Sigmoid colon (tissue), 7 donors: ENCODE measurements at places on chromosomes 7 and 10. TPM values are rescaled to one million over a fixed set of nuclear protein-coding genes. Genes with fewer than 3 reads are reported as not detected.

The SOSTDC1 gene
- 6.4 TPM for total RNA-seq

The FOXK1 gene
- total RNA-seq = 18.9 TPM

DNA sequence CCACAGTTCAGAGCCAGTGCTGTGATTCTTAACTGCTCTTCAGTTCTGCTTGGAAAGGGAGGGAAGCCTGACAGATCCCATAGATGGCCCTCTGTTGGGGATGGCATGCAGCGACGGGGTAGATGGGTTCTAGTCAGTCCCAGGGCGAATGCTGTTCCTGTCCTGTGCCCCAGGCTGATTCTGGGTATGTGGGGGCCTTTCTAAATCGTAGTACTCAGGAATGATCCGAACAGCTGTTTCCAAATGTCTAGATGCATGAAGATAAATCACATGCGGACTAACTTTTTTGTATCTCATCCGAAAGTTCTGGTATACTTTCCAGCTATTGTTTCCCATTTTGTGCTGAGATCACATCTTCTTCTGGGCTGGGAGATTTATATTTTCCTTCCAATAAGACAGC lies 186.0 kb upstream of the MKI67 start:
- DNase-seq = no peak

The ACTL6B gene
- 0.71 TPM for total RNA-seq

The ADAM12 gene
- 0.36 TPM for total RNA-seq

The NPC1L1 gene
- total RNA-seq = 0.33 TPM

GRCh38 chr10:48459270-48460150 lies 145.4 kb downstream of the ARHGAP22 start:
- peak; percentile 60 for DNase-seq

- no peak for DNase-seq
Measured at GRCh38 chr10:32408690-32409089, 37.2 kb upstream of the CCDC7 start.

DNA sequence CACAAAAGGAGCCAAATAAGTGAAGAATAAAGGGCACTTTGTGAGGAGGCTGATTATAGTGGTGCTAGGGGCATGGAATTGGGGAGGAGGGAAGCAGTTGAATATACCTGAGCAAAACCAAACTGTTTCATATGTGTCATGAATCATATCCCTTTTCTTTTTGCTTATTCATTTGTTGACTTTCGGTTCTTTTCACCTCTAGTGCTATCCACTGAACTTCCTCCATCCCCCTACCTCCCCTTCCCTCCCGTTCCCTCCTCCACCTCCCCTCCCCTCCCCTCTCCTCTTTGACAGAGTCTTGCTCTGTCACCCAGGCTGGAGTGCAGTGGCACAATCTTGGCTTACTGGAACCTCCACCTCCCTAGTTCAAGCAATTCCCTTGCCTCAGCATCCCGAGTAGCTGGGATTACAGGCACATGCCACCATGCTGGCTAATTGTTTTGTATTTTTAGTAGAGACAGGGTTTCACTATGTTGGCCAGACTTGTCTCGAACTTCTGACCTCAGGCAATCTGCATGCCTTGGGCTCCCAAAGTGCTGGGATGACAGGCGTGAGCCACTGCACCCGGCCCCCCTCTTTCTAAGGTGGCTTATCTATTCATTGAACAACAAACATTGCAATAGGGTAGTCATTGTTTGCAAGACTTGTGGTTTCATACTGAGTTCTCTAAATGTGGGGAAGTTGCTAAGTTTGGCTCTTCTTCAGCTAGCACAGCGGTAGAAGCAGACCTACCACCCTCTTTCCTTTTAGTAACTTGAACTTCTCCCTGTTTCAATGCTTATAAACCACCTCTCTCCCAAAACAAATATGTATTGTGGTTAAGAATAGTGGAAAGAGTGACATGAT lies 150.4 kb upstream of the PRPS1L1 start:
- no peak for DNase-seq

- DNase-seq = no peak
Measured at GRCh38 chr7:39898867-39899266, 51.2 kb upstream of the CDK13 start.

GRCh38 chr7:107170051-107170915 lies 1.5 kb downstream of the HBP1 start:
- DNase-seq = no peak

DNA sequence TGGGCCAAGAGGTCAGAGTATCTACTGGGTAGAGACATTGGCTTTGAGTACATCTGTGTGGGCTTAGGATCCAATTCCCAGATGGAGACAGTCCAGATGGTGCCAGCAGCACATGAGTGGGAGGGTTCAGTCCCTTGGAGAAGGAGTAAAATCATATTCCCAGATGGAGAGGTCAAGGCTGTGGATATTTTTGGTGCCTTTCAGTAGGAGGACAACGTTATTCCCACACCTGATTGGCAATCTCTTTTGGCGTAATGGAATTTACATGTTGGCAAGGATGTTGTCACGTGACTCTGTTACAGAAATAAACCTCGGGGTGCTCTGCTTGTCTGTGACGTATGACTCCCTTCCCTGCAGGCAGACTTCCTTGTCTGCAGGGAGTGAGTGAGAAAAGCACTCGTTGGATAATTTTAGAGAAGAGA lies 27.6 kb downstream of the NPS start:
- DNase-seq = no peak

The CTTNBP2 gene
- 4.9 TPM for total RNA-seq

DNA sequence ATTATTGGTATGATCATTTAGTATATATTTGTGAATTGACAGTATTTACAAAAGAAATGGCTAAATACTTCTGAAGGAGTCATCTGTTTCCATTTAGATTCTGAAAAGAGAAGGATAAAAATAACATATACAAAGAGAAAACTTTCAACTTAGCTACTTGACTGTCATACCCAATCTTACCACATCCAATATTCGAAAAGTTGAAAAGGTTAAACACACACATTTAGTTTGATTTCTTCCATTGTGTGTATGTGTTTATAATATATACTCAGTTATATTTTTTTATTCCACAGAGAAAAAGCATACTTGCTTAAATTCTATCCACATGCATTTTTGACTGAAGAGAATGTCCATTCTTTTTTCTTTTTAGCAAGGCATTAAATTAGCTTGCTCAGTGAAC lies 470.7 kb downstream of the TFEC start:
- no peak for DNase-seq

The HOXA7 gene
- 6.7 TPM for total RNA-seq

DNA sequence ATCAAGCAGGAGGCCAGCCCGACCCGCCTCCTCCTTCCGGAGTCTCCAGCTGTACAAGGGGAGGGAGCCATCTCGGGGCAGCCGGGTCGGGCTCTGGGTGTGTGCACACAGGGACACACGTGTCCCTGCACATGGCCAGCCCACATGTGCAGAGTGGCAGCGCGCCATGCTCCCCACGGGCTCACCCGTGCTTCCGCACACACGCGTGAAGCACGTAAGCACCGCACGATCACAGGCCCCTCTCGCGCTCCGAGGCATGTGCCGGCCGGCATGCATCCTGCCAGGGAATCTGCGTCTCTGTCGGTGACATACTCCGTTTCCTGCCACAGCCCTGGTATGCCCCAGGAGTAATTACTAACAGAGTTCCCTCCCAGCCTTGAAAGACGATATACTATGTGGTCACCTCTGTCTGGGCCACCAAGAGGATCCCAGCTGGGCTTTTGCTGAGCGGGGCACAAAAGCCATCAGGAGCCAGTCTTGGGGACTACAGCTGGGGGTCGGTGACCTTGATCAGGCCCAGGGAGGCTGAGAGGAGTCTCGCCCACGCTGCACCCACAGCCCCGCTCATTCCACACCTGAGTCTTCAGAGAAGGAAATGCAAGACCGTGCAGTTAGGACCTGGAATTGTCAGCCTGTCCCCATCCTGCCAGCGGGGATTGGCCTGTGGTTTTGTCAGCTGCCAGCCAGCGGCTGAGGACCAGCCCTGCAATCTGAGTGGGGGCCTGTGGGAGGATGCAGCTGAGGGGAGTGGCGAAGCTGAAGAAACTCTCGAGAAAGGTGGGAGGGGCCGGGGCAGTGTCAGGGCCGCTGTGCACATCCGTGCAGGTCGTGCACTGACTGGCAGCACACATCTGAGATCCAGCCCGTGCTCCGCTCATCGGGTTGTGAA lies 11.0 kb upstream of the LFNG start:
- DNase-seq = peak; percentile 84

DNA sequence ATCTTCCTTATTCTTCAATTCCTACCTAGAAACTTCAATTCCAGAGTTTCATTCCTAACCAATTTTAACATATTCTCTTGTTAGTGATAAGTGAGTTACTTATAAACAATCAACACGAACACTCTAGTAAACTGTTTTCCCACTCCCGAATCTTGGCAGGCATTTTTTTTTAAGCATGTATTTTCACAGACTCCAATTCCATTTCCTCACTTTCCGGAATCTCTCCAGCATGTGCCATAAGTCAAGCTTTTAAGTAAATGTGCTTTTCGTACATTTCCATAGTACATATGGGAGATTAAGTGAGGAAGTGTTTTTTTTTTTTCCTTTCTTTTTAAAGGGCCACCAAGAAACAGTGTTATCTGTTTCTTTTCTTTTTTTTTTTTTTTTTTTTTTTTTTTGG lies 89.1 kb downstream of the FGFR2 start:
- no peak for DNase-seq

GRCh38 chr7:30175636-30176147 lies 40.9 kb downstream of the MTURN start:
- DNase-seq = no peak

GRCh38 chr10:100645613-100646392 lies 99.6 kb upstream of the PAX2 start:
- no peak for DNase-seq

DNA sequence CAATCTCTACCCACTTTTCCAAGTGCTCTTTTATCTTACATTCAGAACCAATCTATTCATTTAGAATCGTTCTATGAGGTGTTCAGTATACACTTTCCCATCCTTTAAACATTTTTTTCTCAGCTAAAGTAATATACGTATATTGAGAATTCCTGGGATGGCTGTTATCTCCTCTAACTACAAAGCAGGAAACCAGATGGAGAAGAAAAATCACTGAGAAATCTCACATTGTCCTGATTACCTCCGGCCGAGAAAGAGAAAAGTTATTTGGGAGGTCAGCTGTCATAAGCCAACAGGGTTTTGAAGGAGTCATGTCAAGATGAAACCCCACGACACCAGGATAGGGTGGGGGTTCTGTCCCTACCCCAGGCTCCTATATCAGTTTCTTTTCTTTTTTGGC lies 99.2 kb upstream of the KDM7A start:
- no peak for DNase-seq

The ATP5MK gene
- total RNA-seq = 566 TPM

GRCh38 chr10:99872367-99873162 lies 90.1 kb downstream of the ABCC2 start:
- DNase-seq = no peak

The WBP1L gene
- total RNA-seq = 83.8 TPM

GRCh38 chr10:72832701-72833100 lies 60.8 kb upstream of the OIT3 start:
- no peak for DNase-seq

The TMEM236 gene
- 0.68 TPM for total RNA-seq

GRCh38 chr10:100119726-100120125 lies 38.1 kb upstream of the CPN1 start:
- DNase-seq = no peak

DNA sequence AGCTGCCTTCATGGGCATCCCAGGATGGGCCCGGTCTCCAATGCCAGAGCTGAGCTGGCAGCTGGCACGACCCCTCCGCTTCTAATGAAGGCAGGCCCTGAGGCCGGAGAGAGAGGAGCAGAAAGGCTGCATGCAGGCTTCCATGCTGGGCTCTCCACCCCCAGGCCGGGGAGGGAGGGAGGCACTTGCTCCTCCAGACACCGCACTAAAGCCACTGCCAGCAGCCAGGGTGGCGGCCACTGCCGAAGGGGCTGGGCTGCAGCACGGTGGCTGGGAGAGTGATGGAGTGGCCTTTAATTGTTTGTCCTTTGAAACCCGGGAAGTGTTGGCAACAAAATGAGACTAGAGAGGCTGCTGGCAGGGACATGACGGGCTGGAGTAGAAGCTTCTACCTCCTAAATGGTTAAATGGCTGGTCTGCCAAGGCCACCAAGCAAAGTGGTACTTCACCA lies 236.5 kb downstream of the SKAP2 start:
- DNase-seq = no peak

DNA sequence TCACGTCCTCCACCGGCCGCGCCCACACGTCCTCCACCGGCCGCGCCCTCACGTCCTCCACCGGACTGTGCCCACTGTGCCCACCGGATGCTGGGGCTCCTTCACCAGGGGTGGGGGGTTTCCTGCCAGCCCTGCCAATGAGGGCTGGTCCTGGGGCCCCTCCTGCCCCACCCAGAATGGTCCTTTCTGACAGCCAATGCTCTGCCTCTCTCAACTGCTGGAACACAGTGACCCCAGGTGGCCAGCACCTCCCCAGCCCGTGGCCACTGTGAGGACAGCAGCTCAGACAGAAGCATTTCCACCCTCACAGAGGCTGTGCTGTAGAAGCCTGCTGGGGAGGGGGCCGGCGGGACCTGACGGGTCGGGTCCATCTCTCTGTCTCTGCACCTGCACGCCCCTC lies 90.1 kb upstream of the DNAAF5 start:
- DNase-seq = no peak

The OIT3 gene
- total RNA-seq = not detected

GRCh38 chr7:149859369-149859768 lies 14.4 kb upstream of the ATP6V0E2 start:
- DNase-seq = no peak

DNA sequence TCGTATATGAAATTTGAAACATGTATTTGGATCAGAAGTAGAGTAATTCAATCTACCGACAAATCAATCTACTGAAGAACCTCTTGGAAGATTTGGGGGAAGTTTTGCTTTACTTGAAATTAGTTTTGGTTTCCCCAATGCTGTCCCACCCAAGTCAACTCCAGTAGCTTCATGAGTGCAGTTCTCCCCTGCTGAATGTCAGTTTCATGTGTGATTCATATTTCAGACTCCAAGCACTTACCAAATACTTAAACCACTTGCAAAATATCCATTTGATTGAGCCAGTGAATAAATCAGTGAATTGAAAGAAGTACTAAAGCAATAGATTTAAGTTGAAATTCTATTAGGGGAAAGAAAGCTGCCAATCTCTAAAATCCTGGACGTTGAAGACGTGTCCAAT lies 9.3 kb downstream of the CALML5 start:
- no peak for DNase-seq

- DNase-seq = no peak
Measured at GRCh38 chr7:101582971-101583370, 46.1 kb downstream of the MYL10 start.

DNA sequence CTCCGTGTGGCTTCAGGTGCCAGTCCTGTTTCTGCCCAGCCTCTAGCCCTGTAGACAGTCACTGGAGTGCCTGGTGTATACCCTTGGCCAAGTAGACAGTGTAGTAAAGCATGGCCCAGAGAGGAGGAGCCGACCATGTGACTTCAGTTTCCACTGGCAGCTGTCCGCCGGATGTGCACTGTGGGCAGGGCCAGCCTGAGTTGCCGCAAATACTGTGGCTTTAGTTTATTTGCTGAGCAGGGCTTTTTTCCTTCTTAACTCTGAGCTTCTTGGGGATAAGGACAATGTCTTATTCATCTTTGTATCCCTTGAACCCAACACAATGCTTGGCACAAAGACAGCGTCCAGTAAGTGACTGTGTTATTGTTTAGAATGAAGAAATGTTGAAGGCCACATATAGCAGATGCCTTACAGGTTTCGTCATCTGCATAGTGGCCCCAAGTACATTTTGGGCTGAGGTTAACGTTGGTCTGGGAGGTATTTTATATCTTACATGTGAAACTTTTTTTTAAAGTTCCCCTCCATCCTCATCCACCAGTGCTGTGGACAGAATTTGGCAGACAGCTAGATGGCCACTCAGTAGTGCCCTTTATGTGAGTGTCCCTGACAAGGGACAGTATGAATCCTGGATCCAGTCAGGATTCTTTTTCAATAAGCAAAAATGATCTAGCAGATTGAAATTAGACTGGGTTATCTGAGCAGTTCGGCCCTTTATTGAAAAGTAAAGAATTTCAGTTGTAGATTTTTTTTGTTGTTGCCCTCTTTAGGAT lies 40.6 kb downstream of the CYP17A1 start:
- peak; percentile 96 for DNase-seq

The SPDYE2B gene
- not detected for total RNA-seq

The SCART1 gene
- total RNA-seq = 3.9 TPM
